ENCODE measurements at places on chromosomes 11 and 22. TPM values are rescaled to one million over a fixed set of nuclear protein-coding genes. Genes with fewer than 3 reads are reported as not detected.

Gene BDNF
- not detected for total RNA-seq

Gene KRTAP5-6
- not detected for total RNA-seq

Gene TENM4
- total RNA-seq, result not detected

Gene ZP1
- not detected for total RNA-seq

Gene KRTAP5-9
- not detected for total RNA-seq

Gene GAL
- 1.7 TPM for total RNA-seq

Gene APOA4
- not detected for total RNA-seq

Gene ASRGL1
- total RNA-seq, result 6.5 TPM

Gene CDC42BPG
- 0.66 TPM for total RNA-seq

GRCh38 chr11:1568441-1568911 is 3.6 kb downstream of the DUSP8 start:
- no peaks in the 10 kb centered on the region for H3K27me3 ChIP-seq
- peaks cover 28% of the 10 kb centered on the region for H3K4me1 ChIP-seq
- H3K27ac ChIP-seq, result no peak overlapping the region
- no peak overlapping the region for H3K4me3 ChIP-seq
- peak; percentile 79 for DNase-seq
- H3K36me3 ChIP-seq, result no peaks in the 10 kb centered on the region

GRCh38 chr11:125941619-125942611 is 3.9 kb upstream of the VSIG10L2 start:
- H3K36me3 ChIP-seq, result no peaks in the 10 kb centered on the region
- no peak overlapping the region for H3K27ac ChIP-seq
- H3K4me1 ChIP-seq, result no peaks in the 10 kb centered on the region
- H3K27me3 ChIP-seq, result no peaks in the 10 kb centered on the region

GRCh38 chr11:80443177-80443576 is 1002.3 kb upstream of the TENM4 start:
- no peak overlapping the region for H3K27ac ChIP-seq
- no peaks in the 10 kb centered on the region for H3K27me3 ChIP-seq
- no peak for DNase-seq

DNA sequence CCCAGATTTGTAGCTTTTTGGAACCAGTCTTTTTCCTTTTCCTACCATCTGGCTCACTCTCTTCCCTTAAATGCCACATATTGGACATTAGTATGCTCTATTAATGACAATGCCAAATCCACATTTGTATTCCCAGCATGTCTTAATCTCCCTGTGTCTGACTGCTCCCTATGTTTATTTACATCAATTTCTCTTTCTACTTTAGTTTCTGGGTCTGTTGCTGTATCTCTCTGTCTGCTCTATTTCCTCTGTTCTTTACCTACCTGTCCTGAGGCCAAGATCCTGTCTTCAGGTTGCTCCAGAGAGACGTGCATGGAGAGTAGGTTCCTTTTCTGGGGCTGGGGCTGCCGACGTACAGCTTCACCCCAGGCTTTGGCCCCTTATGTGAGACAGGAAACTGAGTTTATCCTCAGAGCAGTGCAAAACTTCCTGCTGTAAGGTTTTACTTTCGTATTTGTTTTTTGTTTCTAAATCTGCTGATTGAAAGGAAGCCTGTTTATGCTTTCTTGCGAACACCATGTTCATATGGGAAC is 25.6 kb downstream of the OR2AG2 start:
- H3K4me1 ChIP-seq, result peaks cover 43% of the 10 kb centered on the region
- peak overlapping the region; percentile 73 for H3K4me3 ChIP-seq
- no peaks in the 10 kb centered on the region for H3K36me3 ChIP-seq
- no peaks in the 10 kb centered on the region for H3K27me3 ChIP-seq
- peak overlapping the region; percentile 64 for H3K27ac ChIP-seq

- DNase-seq, result no peak
- H3K4me3 ChIP-seq, result no peak overlapping the region
- H3K27ac ChIP-seq, result no peak overlapping the region
- no peaks in the 10 kb centered on the region for H3K27me3 ChIP-seq
- no peaks in the 10 kb centered on the region for H3K4me1 ChIP-seq
- H3K36me3 ChIP-seq, result no peaks in the 10 kb centered on the region
These were observed 27.9 kb downstream of the TCIRG1 start for GRCh38 chr11:68066742-68067141.

GRCh38 chr11:134017511-134018430 is 51.1 kb upstream of the JAM3 start:
- H3K4me3 ChIP-seq, result no peak overlapping the region
- no peak for DNase-seq
- no peaks in the 10 kb centered on the region for H3K36me3 ChIP-seq

DNA sequence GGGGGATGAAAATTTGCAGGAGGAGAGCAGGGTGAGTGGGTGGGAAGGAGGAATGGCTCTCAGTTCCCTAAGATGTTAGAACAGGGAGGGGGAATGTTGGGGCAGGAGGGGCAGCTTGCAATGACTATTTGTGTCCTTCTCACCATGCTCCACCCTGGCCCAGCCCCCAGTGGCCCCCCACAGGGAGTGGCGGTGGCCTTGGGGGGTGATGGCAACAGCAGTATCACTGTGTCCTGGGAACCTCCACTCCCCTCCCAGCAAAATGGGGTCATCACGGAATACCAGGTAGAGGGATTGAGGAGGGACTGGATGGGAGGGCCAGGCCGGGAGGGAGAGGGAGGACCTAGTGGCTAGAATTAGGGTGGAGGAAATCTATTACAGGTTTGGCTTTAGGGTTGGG is 10.2 kb downstream of the ROBO3 start:
- no peak overlapping the region for H3K4me3 ChIP-seq
- H3K36me3 ChIP-seq, result no peaks in the 10 kb centered on the region
- no peak for DNase-seq
- peaks cover 3% of the 10 kb centered on the region for H3K27me3 ChIP-seq

- H3K4me1 ChIP-seq, result no peaks in the 10 kb centered on the region
- no peak overlapping the region for H3K27ac ChIP-seq
- no peak for DNase-seq
- no peaks in the 10 kb centered on the region for H3K36me3 ChIP-seq
- H3K27me3 ChIP-seq, result peaks cover 22% of the 10 kb centered on the region
These were observed 49.9 kb upstream of the SEPTIN5 start for GRCh38 chr22:19664406-19664805.

GRCh38 chr11:34632105-34632791 is 11.4 kb downstream of the EHF start:
- peaks cover 16% of the 10 kb centered on the region for H3K4me1 ChIP-seq
- no peaks in the 10 kb centered on the region for H3K36me3 ChIP-seq
- no peak overlapping the region for H3K4me3 ChIP-seq
- no peaks in the 10 kb centered on the region for H3K27me3 ChIP-seq
- no peak for DNase-seq

DNA sequence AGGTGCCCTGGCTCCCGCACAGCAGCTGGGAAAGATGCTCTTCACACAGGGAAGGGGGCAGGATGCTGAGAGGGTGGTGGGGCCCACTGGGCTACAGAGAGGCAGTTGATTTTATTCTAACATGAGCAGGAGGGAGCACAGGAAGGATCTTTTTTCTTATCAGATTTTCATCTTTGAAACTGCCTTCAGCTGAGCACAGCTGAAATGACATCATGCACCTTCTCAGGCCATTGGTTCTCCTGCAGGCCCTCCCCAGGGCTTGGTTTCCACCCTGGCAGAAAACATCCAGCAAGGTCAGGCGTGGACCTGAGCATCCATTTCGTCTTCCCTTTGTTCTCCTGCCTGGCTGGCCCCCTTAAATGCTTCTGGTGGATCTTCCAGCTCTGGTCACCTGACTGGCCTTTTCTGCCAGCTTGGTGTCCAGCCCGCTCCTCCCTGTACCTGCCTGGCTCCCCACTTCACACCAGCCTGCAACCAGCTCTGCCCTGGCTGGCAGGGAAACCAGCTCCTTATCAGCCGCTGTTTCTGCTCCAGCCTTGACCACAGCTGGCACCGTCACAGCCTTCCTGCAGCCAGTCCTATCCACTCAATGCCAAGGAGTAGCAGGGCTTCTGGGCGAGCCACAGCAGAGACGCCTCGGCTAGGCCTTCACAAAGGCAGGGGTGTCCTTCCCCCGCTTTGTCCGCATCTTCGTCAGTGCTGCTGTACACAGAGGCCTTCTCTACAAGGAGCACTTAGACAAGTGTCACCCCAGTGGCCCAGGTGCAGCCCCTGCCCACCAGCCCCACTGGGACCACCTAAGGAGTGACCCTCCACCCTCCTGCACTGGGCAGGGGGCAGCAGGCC is 36.5 kb downstream of the TOM1 start:
- H3K36me3 ChIP-seq, result peaks cover 5% of the 10 kb centered on the region
- no peaks in the 10 kb centered on the region for H3K4me1 ChIP-seq
- no peaks in the 10 kb centered on the region for H3K27me3 ChIP-seq
- no peak for DNase-seq
- no peak overlapping the region for H3K4me3 ChIP-seq

GRCh38 chr11:96154802-96155520 is 188.0 kb downstream of the MAML2 start:
- H3K4me1 ChIP-seq, result peaks cover 47% of the 10 kb centered on the region
- H3K27me3 ChIP-seq, result no peaks in the 10 kb centered on the region
- DNase-seq, result no peak
- H3K36me3 ChIP-seq, result no peaks in the 10 kb centered on the region
- H3K27ac ChIP-seq, result no peak overlapping the region
